Uterine smooth muscle cell (primary cell): ENCODE measurements at places on chromosomes 11 and 22. TPM values are rescaled to one million over a fixed set of nuclear protein-coding genes. Genes with fewer than 3 reads are reported as not detected.

The PAK1 gene
- 43.1 and 54.2 TPM in 2 replicates for total RNA-seq

The MUC15 gene
- not detected in 2 replicates for total RNA-seq

The IL17REL gene
- total RNA-seq = not detected in 2 replicates

The KCNE3 gene
- 0.22 and 5.2 TPM in 2 replicates for total RNA-seq

The GRAMD1B gene
- total RNA-seq = 3.5 and 5.5 TPM in 2 replicates

The PDGFB gene
- total RNA-seq = 0.11 TPM in 1 of 2 replicates, not detected in the other

The TBX10 gene
- total RNA-seq = not detected in 2 replicates

The MPZL2 gene
- total RNA-seq = 0.22 and 0.25 TPM in 2 replicates

The GVQW3 gene
- total RNA-seq = 1.7 and 2.3 TPM in 2 replicates

The LRRC4C gene
- under 0.01 and 0.11 TPM in 2 replicates for total RNA-seq

The PVALB gene
- not detected in 2 replicates for total RNA-seq

The SMIM35 gene
- not detected in 2 replicates for total RNA-seq

The GRK3 gene
- total RNA-seq = 2.2 and 3.1 TPM in 2 replicates

The BIK gene
- total RNA-seq = not detected in 2 replicates

The OR51I1 gene
- 0.11 TPM in 1 of 2 replicates, not detected in the other for total RNA-seq

The XKR3 gene
- total RNA-seq = not detected in 2 replicates

The CHADL gene
- total RNA-seq = 0.33 and 1.4 TPM in 2 replicates

The TMEM258 gene
- total RNA-seq = 38.6 and 78.7 TPM in 2 replicates

The SORL1 gene
- total RNA-seq = 2.3 and 10.6 TPM in 2 replicates

The OR51B4 gene
- total RNA-seq = 0.11 TPM in 1 of 2 replicates, not detected in the other

The TEX12 gene
- 0.11 and 0.25 TPM in 2 replicates for total RNA-seq

The NUDT8 gene
- total RNA-seq = 7.5 and 8.7 TPM in 2 replicates

The CD44 gene
- total RNA-seq = 366 and 419 TPM in 2 replicates

The PANX3 gene
- total RNA-seq = not detected in 2 replicates

The BID gene
- total RNA-seq = 14.5 and 16.3 TPM in 2 replicates

The GLB1L2 gene
- total RNA-seq = 0.37 and 0.44 TPM in 2 replicates

The KBTBD4 gene
- total RNA-seq = 22.0 and 35.4 TPM in 2 replicates

The TCN2 gene
- 2.3 and 3.4 TPM in 2 replicates for total RNA-seq

The OMP gene
- 0.75 TPM in 1 of 2 replicates, not detected in the other for total RNA-seq

The MMP13 gene
- total RNA-seq = 0.11 TPM in 1 of 2 replicates, not detected in the other

The DTX4 gene
- total RNA-seq = 0.22 and 0.25 TPM in 2 replicates

The CECR2 gene
- total RNA-seq = 0.11 and 0.37 TPM in 2 replicates

The ROM1 gene
- 2.3 and 2.9 TPM in 2 replicates for total RNA-seq

The ABTB2 gene
- 2.8 and 5.7 TPM in 2 replicates for total RNA-seq

The PHLDB1 gene
- total RNA-seq = 50.1 and 58.6 TPM in 2 replicates

The FGF3 gene
- total RNA-seq = not detected in 2 replicates

The ELFN2 gene
- total RNA-seq = 0.25 and 1.00 TPM in 2 replicates

The ZC3H12C gene
- 9.7 and 16.9 TPM in 2 replicates for total RNA-seq

The SULT4A1 gene
- 0.12 TPM in 1 of 2 replicates, not detected in the other for total RNA-seq

The SH3BP1 gene
- 9.6 and 11.7 TPM in 2 replicates for total RNA-seq

The SCGB2A2 gene
- not detected in 2 replicates for total RNA-seq

The IGHMBP2 gene
- 12.5 and 12.6 TPM in 2 replicates for total RNA-seq

The SCGB1C1 gene
- total RNA-seq = not detected in 2 replicates

The TEAD1 gene
- 102 TPM in 2 replicates for total RNA-seq

The FREY1 gene
- total RNA-seq = 0.89 and 1.9 TPM in 2 replicates

The ZNF214 gene
- 5.6 and 7.0 TPM in 2 replicates for total RNA-seq

The TOB2 gene
- 13.4 and 19.0 TPM in 2 replicates for total RNA-seq

The AP5B1 gene
- total RNA-seq = 6.5 and 8.0 TPM in 2 replicates
